ENCODE measurements at places on chromosomes 1 and 21. TPM values are rescaled to one million over a fixed set of nuclear protein-coding genes. Genes with fewer than 3 reads are reported as not detected.

Gene DIPK1A
- 9.7 TPM for total RNA-seq

Gene FCRL6
- not detected for total RNA-seq

Gene OR2L5
- not detected for total RNA-seq

Gene FALEC
- not detected for total RNA-seq

Gene KRTAP20-1
- not detected for total RNA-seq

Gene ENSA
- 144 TPM for total RNA-seq

Gene PIGP
- 15.6 TPM for total RNA-seq

Gene C8A
- not detected for total RNA-seq

Gene IQCC
- 2.1 TPM for total RNA-seq

Gene FBXO2
- 9.1 TPM for total RNA-seq

Gene CELA2A
- total RNA-seq, result not detected

Gene TNFAIP8L2
- not detected for total RNA-seq

Gene NPHS2
- not detected for total RNA-seq

Gene SYT11
- total RNA-seq, result 1.3 TPM

Gene TMPRSS2
- total RNA-seq, result 0.26 TPM

Gene TBX15
- total RNA-seq, result 0.10 TPM

Gene PRUNE1
- 16.9 TPM for total RNA-seq

Gene PEF1
- total RNA-seq, result 44.8 TPM

Measured in A549 treated with RU486 at 1 μM for 4 hours (cell line).